Central memory CD4-positive, alpha-beta T cell (primary cell): ENCODE measurements at places on chromosomes 4 and X.

DNA sequence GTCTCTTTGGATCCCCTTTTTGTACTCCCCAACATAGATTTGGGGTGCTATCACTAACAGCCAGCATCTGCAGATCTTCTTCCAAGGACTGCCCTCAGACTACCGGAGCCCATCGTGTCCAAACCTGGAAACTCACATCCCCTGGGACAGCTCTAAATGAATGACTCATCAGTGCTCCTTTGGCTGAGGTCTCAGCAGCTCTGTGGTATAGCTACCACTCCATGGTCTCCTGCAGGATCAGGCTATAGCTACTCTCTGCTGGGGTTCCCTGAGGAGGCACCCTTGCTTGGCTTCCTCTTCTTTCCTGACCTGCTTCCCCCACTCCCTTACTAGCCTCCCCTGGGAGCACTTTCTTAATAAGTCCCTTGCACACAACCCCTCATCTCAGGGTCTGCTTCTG lies 97.5 kb upstream of the PRPS2 start:
- no peak for DNase-seq

GRCh38 chr4:183272384-183272783 lies 47.7 kb downstream of the CLDN22 start:
- no peak for DNase-seq

- no peak for DNase-seq
Measured at GRCh38 chrX:34873500-34874225, 68.9 kb upstream of the FAM47B start.

- DNase-seq, result no peak
Measured at GRCh38 chrX:104392350-104392749, 137.6 kb upstream of the ESX1 start.

GRCh38 chr4:20252656-20253282 lies 1.1 kb downstream of the SLIT2 start:
- DNase-seq, result no peak

GRCh38 chr4:149781150-149781549 lies 34.5 kb downstream of the IQCM start:
- no peak for DNase-seq

GRCh38 chr4:123505095-123506010 lies 108.8 kb downstream of the SPRY1 start:
- no peak for DNase-seq

DNA sequence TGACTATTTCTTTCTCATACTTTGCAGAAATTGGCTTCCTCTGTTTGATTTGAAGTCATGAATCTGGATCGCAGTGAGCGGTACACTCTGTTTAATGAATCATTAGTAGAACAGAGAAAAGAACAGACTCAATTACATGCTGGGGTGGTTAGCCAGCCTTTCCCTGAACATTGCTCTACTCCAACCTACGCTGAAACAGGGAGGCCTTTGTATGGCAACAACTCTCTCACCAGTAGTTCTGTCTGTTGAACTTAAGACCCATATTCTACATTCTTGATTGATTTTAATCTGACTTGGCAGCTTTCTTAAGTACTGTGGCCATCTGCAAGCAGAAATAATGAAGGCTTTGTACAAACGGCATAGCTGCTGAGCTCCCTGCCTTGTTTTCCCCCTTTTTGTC lies 19.0 kb upstream of the AP1S2 start:
- no peak for DNase-seq

- DNase-seq, result no peak
Measured at GRCh38 chrX:2765549-2765830, 13.7 kb downstream of the XG start.

DNA sequence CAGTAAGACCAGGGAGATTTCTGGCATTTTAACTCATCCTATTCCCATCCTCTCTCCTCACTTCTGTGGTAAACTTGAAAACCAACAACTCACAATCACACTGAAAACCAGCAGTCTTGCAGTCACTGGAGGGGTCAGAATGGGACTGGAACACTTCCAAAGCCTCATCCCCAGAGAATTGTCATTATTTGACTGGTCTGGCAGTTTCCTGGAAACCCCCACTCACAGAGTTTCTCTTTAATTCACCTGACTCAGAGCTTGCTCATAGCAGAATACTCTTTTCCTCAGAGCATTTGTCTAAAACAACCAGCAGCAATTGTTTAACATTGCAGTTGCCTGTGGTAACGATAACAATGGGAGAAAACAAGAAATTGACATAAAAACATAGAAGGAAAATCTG lies 7.3 kb upstream of the RAB9B start:
- DNase-seq, result no peak

- no peak for DNase-seq
Measured at GRCh38 chr4:5885733-5886132, 7.2 kb downstream of the CRMP1 start.

DNA sequence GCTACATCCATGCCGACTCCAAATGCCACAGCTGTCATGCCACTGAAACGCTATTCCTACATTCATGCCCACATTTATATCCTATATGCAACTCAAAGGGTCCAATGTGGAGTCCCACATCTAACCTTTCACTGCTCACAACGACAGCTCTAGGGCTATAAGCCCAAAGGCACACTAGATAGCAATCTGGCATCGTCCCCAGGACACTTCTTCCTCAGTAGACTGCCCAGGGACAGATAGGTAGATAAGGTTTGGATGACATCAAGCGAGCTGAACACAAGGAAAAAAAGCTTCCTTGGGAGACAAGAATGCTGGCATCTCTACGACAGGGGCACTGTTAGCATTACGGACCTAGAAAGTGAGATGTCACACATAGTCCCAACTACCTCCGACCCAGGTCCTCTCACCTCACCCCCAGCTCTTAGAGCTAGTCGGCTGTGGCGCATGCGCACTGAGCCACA lies 685 bp downstream of the RAB9B start:
- DNase-seq, result no peak

DNA sequence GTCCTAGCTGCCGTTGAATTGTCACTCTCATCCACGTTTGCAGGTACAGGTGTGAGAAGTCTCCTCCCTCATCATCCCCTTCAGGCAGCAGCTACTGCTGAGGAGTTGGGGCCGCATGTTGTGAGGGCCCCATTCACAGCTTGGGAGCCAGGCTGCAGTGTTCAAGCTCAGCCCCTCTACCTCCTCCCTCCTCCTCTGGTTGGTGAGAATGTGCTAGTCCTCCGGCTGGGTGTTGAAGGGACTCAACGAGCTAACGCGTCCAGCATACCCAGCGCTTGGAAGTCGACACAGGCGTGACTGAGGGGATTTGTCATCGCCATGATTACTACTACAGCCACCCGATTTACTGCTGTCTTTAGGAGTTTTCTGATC lies 82.0 kb upstream of the PSAPL1 start:
- DNase-seq, result no peak

GRCh38 chr4:17385403-17385802 lies 126.5 kb downstream of the QDPR start:
- peak; percentile 6 for DNase-seq

DNA sequence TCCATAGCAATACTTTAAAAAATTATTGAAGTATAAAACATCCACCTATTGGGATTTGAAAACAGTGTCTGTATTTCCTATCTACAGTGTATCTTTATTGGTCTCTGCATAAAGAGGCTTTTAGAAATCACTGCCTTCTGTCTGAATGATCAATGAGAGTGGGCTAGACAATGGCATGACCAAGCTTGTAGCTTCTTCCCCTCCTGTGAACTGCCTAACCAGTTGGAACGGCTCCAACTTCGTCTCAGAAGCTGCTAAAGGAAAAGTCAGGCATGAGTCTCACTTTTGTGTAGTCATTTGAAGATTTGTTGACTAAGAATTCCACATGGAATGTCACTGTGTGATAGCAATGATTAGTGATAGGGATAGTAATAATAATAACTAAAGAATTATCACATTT lies 64.2 kb downstream of the INTS12 start:
- DNase-seq, result no peak

- no peak for DNase-seq
Measured at GRCh38 chr4:176680668-176681180, 112.0 kb downstream of the VEGFC start.

- DNase-seq, result no peak
Measured at GRCh38 chr4:141802333-141802732, 165.9 kb downstream of the IL15 start.

DNA sequence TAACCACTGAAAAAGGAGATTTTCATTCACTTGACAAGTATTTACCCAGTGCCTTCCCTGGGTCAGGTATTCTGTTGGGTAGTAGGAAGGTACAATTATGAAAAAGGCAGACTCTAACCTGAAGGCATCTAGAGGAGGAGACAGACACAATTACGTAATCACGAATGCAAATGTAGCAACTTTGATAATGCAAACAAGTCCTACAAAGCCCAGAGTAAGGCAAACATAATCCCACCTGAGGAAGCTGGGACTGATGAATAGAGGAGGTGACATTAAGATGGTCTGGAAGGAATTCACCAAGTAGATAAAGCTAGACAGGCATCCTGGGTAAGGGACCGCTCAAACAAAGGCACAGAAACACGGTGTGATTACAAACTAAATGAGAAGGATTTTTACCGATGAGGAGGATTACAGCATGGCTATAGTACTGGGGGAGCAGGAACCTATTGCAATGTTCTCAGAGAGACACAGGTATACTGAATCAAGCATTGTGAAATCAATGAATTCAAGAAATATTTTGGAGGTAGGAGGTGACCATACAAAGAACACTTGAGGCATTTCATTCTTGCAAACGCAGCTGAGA lies 37.1 kb downstream of the TMEM150C start:
- no peak for DNase-seq

DNA sequence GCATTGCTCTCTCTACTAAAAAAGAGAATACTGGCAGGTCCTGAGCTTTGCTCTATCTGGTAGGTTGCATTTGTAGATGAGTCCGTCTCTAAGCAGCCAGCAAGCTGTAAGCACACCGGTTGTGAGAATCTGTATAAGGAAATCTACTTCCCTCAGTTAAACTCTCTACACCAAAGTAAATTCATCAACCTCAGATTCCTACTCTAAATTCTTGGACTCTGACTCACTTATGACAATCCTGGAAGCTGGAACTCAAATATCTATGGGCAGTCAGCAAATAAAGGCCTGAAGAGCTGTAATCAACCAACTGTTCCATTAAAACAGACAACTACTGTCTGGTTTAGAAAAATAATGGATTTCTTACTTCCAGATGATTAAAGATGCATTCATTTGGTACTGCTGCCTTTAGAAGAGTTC lies 37.9 kb downstream of the FAT1 start:
- no peak for DNase-seq

DNA sequence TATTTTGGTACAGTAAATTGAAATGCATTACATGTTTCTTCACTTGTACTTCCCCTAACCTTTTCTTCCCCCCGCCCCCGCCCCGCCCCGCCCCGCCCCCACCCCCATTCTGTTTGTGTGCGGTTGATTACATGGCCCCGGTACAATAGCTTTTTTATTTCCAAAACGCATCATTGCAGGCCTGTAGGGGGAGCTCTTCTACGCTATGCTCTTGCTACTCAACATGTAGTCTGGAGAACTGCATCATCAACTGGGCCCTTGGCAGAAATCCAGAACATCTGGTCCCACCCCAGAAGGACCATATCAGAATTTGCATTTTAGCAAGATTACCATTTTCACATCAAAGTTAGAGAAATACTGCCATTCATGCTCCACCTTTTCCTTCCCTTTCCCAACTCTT lies 333.3 kb upstream of the DDX53 start:
- DNase-seq, result no peak

GRCh38 chr4:76689145-76689817 lies 208.7 kb downstream of the SOWAHB start:
- no peak for DNase-seq

GRCh38 chr4:68271851-68272357 lies 26.4 kb upstream of the TMPRSS11B start:
- DNase-seq, result peak; percentile 25

DNA sequence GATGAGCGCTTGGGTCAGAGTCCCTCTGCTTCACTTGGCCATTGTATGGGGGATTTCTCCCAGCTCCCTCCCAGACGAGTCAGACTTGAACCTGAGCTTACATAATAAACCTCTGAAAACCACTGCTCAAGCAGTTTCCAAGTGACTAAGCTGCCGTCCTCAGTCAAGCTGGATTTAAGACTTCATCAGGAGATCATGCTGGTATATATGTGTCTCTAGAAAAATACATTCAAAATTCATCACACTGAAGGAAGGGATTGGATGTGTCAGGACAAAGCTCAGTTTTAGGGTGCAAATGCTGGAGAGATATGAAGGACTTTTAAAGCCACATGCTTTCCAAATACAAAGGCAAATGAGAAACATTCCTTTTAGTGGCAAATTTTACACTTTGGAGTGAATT lies 114.3 kb downstream of the QDPR start:
- no peak for DNase-seq

DNA sequence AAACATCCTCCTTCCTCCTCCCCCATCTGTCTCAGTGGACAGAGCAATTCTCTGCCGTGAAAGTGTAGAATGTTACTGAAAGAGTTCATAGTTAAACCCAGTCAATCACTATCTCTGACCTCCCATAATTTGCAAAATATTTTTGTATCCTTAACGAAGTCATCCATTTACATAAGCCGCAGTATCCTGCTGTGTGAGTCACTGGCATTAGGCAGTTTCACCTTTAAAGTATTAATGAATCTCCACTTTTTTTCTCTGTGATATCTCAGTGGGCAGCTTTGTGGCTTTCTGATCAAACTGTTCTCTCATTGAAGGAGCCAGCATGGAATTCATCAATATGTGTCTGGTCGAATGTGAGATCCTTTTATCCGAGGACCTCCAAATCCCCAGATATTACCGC lies 678.6 kb upstream of the TENM3 start:
- DNase-seq, result no peak

DNA sequence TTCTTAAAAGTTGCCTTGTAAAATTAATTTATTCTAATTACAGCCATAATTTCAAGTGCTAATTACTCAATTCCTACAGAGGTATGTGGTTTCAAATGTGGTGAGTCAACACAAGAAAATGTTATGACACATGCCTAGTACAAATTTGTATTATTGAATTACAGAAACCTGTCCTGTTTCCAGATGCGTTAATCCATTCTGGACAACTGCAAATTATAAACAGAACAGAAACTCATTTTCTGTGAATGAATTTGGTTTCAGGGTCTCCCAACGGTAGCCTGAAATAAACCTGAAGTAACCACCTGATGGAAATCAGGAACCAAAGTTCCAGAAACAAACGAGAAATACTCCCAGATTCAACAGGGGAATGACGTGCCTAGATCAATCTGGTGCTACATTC lies 328.6 kb upstream of the F9 start:
- no peak for DNase-seq

- no peak for DNase-seq
Measured at GRCh38 chr4:37645736-37646135, 40.4 kb downstream of the RELL1 start.

- no peak for DNase-seq
Measured at GRCh38 chrX:35166023-35166422, 223.4 kb downstream of the FAM47B start.

- no peak for DNase-seq
Measured at GRCh38 chr4:621296-622070, 3.9 kb upstream of the PDE6B start.

- no peak for DNase-seq
Measured at GRCh38 chr4:182698212-182698611, 219.0 kb downstream of the DCTD start.

- no peak for DNase-seq
Measured at GRCh38 chr4:152734699-152735050, 44.9 kb downstream of the TIGD4 start.

- DNase-seq, result no peak
Measured at GRCh38 chrX:74395556-74395955, 25.7 kb upstream of the SLC16A2 start.
